ENCODE measurements at places on chromosomes 7 and 10.

DNA sequence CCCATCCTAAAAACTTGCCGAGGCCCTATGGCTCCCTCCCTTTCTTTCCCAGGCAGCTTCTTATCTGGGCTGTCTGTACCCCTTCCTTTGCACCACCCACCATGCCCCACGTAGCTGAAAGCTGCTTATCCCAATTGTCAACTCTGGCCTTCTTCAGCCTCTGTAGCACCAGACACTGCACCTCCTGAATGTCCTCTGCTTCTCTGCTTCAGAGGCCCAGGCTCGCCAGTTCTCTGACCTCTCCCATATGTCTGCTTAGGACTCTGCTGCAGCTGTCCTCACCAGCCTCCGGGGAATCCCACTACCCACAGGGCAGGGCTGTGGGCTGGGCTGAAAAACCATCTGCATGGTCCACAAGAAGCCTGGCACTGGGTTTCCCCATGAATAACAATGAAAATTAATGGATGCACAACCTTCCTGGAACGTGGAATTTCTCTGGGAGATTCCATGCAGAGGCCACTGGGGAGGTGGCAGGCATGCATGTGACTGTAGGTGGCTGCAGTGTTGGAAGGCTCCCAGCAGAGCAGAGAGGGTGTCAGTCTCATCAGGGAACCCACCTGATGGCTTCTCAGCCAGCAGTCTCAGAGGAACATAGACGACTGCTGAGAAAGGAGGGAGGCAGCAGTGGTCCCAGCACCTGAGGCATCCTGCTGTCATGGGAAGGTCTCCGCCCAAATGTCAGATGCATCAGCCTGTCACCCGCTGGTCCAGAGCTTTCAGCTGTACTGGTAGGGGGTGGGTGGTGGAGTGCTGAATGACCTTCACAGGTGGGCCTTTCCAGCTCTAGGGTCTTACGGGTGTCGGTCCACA is 16.8 kb upstream of the SH2D4B start:
- no peak for DNase-seq

DNA sequence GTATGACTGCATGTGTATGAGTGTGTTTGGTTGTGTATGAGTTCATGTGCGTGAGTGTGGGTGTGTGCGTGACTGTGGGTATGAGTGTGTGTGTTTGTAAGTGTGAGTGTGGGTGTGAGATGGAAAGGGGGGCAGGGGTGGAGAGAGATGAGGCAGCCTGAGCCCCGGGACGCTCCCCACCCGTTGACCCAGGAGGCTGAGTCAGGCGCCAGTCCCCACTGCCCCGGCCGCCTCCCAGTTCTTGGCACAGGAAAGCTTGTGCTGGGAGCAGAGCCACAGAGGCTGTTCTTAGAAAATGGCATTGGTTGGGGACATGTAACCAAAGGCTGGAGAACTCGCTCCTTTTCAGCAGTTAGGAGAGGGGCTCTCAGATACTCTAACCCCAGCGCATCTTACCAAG is 27.8 kb upstream of the NUB1 start:
- DNase-seq, result no peak

DNA sequence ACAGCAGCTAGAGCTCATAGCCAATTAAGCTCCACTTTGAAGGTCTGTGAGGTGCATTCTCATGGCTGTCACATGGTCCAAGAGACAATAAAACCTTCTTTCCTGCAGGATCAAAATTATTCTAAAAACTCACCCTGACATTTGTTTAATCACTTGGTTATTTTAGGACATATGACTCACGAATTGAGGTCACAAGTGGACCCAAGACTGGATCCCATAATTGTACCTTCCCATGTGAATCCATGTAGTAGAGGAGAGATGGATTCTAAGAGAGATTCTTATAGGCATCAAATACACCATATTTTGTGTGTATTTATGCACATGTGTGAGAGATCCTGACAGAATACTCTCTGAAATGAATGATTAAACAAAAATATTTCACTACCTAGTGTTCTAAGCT is 18.1 kb downstream of the POLR1F start:
- no peak for DNase-seq

GRCh38 chr10:59674215-59674836 is 35.3 kb downstream of the SLC16A9 start:
- DNase-seq, result no peak

DNA sequence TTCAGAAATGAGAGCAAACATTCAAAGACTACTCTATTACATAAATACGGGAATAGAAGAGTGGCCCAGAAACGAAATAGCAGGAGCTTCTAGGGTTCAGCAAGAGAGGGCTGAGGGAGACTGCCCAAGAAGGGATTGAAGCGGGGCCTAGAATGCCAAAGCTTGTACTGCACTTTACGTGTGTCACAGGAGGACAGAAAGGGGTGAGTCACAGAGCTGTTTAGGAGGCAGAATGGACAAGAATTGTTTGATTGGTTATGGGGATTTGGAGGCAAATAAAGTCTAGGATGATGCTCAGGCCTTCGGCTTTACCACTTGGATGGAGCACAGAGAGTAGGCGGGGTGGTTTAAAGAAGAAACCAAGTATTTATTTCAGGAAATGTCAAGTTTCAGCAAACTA is 11.3 kb upstream of the FXYD4 start:
- no peak for DNase-seq

DNA sequence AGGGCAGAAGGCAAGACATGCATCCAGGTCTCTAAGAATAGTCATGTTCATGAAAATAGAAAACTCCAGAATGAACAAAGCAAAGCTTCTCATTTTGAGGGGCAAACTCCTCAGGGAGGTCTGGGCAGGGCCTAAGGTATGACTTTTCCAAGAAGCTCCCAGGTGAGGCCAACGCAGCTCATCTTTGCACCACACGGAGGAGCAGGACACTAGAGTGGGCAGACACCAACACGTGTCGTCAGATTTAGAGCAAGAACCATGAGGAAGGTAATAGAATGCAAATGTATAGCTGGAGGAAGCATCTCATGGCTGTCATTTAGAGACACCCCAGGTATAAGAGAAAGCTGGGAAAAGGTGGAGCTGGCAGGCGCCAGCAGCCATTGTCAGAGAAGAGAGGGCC is 95.7 kb downstream of the WDFY4 start:
- DNase-seq, result no peak

All from GM18507 (cell line).